Choroid plexus epithelial cell (primary cell): ENCODE measurements at places on chromosomes 12 and 14.

- no peak for DNase-seq
Measured at GRCh38 chr12:116317139-116317538, 39.6 kb upstream of the MED13L start.

- peak; percentile 42 for DNase-seq
Measured at GRCh38 chr12:39237004-39237403, 205.9 kb downstream of the KIF21A start.

- DNase-seq, result peak; percentile 52
Measured at GRCh38 chr12:68200854-68201253, 24.8 kb downstream of the IL26 start.

- no peak for DNase-seq
Measured at GRCh38 chr12:117821480-117822175, 147.2 kb downstream of the KSR2 start.

GRCh38 chr14:24845851-24846250 is 204.1 kb downstream of the STXBP6 start:
- no peak for DNase-seq

DNA sequence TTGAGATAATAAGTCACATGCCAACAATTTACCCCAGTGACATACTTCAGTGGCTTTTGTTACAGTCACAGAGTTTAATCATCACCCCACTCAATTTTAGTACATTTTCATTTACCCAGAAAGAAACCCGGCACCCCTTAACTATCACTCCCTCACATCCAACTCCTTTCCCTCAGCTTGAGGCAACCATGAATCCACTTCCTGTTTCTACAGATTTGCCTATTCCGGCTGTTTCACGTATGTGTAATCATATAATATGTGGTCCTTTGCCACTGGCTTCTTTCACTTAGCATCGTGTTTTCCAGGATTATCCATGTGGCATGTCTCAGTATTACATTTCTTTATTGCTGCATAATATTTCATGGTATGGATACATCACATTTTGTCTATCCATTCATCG is 147.5 kb downstream of the CFAP54 start:
- no peak for DNase-seq

DNA sequence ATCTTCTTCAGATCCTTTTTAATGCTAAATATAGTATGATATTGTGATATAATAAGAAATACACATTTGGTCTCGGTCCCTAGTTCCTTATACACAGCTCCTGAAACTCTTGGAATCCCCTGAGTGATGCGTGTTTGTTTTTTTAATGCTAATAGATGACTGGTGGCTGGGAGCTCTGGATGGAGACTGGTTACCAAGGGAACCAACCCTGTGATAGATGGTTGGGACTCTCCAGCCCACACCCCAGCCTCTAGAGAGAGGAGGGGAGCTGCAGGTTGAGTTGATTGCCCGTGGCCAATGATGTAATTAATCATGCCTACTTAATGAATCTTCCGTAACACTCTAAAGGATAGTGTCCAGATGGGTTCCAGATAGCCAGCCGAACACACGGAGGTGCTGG is 140.6 kb downstream of the FBXL14 start:
- DNase-seq, result no peak
